ENCODE measurements at places on chromosomes 16 and 17.
A peak's percentile ranks its signal among the peaks of the same experiment; 100 is the strongest.

DNA sequence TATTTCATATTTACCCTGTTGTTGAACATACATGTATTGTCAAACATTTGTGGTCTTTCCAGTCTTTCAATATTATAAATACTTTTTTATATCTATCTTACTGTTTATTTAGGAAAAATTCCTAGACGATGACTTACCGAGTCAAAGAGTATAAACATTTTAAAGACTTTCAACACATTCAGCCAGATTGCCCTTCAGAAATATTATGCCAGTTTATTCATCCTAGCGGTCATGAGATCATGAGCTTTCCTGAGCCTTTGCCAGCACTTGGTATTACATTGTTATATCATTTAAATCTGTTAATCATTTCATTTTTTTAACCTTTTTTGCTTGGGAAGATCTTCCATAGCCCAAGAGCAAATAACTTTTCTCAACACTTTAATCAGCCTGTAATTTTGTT is 197.4 kb downstream of the SPECC1 start:
- H3K36me3 ChIP-seq: peaks cover 2% of the 10 kb centered on the region
- DNase-seq: no peak
- H3K27ac ChIP-seq: no peak overlapping the region

DNA sequence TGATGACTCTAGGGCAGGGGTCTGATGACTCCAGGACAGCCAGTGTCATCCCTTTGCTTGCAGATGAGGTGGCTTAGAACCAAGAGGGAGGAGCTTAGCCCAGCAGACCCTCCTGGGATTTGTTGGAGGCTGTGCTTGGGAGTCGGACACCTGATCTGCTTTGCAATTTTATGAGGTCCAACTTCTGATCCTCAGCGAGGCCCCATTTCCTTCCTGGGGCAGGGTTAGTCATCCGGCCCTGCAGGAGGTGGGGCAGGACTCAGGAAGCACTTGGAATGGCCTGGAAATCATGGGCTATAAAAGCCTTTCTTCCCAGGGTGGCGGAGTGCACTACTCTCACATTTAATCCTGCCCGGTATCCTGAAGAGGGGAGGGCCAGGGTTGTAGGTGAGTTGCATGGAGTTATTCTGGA is 168.5 kb downstream of the MSI2 start:
- H3K36me3 ChIP-seq: peaks cover 8% of the 10 kb centered on the region
- H3K4me1 ChIP-seq: peaks cover 51% of the 10 kb centered on the region
- DNase-seq: no peak
- H3K4me3 ChIP-seq: no peak overlapping the region

DNA sequence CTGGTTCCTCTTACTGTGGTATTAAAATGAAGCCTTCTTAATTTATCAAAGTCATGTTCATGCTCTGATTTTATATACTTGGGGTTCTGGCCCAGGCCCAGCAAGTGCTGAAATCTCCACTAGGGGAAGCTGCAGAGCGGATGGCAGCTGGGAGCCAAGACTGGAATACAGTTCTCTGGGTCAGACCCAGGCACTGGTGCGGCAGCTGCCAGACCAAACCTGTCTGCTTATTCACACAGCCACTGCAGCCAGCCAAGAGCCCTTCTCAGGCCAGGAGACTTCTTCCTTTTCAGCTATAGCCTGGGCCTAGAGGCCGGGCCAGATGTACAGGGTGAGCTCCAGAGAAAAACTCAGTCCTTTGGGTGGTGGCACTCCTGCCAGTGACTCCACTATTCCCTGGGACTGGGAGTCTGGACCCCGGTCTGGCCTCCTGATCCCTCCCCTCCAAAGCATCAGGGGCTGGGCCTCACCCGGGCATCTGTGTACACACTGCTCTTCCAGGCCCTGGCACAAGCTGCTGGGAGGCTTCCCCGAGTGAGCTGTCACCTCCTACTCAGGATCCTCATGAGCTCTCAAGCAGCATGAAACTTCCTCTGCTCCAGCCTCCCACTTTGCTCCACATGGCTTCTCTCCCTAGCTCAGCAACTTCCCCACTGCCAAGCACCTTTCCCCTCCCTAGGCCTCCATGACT is 24.4 kb downstream of the ATP6V0D1 start:
- H3K4me3 ChIP-seq: no peak overlapping the region
- DNase-seq: peak; percentile 17
- peaks cover 3% of the 10 kb centered on the region for H3K36me3 ChIP-seq
- no peak overlapping the region for H3K27ac ChIP-seq
- H3K27me3 ChIP-seq: no peaks in the 10 kb centered on the region
- peaks cover 8% of the 10 kb centered on the region for H3K4me1 ChIP-seq

GRCh38 chr17:30942308-30943079 is 20.7 kb downstream of the ADAP2 start:
- no peak overlapping the region for H3K4me3 ChIP-seq
- DNase-seq: no peak
- no peaks in the 10 kb centered on the region for H3K27me3 ChIP-seq
- no peak overlapping the region for H3K27ac ChIP-seq

GRCh38 chr16:16830973-16831372 is 452.0 kb downstream of the NPIPA7 start:
- no peak overlapping the region for H3K4me3 ChIP-seq
- H3K4me1 ChIP-seq: peaks cover 8% of the 10 kb centered on the region
- no peak overlapping the region for H3K27ac ChIP-seq

- peak; percentile 75 for DNase-seq
- H3K4me3 ChIP-seq: peak overlapping the region; percentile 2
- H3K4me1 ChIP-seq: peaks cover 13% of the 10 kb centered on the region
- peak overlapping the region; percentile 61 for H3K27ac ChIP-seq
- H3K36me3 ChIP-seq: peaks cover 17% of the 10 kb centered on the region
- H3K27me3 ChIP-seq: no peaks in the 10 kb centered on the region
Measured at GRCh38 chr17:6574687-6575595, 18.6 kb upstream of the PITPNM3 start.

DNA sequence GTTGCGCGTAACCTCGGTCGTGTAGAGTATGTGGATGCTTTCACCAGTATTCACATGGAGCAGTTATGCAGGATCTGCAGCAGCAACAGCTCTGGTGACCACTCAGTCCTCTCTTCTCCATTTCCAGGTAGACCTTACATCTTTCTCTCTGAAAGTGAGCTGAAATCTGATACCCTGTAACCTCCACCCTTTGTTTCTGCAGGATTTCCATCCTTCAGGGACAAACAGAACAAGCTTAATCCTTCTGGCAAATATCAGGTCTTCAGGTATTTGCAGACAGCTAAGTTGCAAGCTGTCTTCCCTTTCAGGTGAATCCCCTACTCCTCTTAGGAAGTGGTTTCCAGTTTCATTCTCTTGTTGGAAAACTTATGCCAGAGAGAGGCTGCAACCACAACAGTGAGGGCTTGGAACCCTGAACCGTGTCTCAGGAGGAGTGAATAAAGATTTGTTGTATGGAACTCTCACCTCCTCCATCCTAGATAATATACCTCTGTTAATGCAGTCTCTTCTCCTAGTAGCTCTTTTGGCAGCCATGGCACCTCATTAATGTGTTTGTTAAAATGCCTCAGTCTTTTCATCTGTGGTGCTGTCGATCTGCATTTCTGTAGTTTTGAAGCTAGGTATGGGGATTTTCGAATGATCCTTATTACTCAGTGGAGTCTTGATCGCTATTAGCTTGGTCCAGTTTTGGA is 172.5 kb downstream of the PRKCA start:
- H3K27ac ChIP-seq: no peak overlapping the region
- DNase-seq: no peak
- peaks cover 33% of the 10 kb centered on the region for H3K36me3 ChIP-seq
- H3K4me3 ChIP-seq: no peak overlapping the region

GRCh38 chr17:49951362-49952082 is 17.5 kb upstream of the DLX4 start:
- no peak overlapping the region for H3K4me3 ChIP-seq
- no peaks in the 10 kb centered on the region for H3K4me1 ChIP-seq
- no peaks in the 10 kb centered on the region for H3K36me3 ChIP-seq
- H3K27ac ChIP-seq: no peak overlapping the region

GRCh38 chr17:33929181-33929724 is 325.8 kb upstream of the CCL2 start:
- H3K27me3 ChIP-seq: peaks cover 2% of the 10 kb centered on the region
- H3K4me3 ChIP-seq: no peak overlapping the region
- DNase-seq: no peak
- H3K27ac ChIP-seq: no peak overlapping the region

DNA sequence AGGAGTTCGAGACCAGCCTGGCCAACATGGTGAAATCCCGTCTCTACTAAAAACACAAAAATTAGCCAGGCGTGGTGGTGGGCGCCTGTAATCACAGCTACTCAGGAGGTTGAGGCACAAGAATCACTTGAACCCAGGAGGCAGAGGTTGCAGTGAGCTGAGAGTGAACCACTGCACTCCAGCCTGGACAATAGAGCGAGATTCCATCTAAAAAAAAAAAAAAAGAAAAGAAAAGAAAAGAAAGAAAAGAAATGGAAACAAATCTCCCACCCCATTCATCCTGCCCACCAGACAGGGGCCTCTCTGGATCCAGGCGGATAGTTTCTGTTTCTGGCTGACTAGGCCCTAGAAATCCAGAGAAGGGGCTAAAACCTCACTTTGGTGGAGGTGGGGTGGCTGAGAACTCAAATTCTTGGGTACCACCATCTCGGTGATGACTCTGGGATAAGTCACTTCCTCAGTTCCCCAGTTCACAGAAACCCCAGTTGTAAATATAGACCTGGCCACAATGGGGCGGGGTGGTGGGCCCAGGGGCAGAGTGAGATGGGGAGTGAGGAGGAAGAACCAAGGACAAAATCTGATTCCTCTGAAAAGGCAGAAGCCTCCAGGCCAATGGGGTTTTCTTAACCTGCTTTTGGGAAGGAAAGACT is 22.2 kb downstream of the SOCS1 start:
- no peaks in the 10 kb centered on the region for H3K27me3 ChIP-seq
- DNase-seq: peak; percentile 88
- no peaks in the 10 kb centered on the region for H3K36me3 ChIP-seq
- H3K4me3 ChIP-seq: peak overlapping the region; percentile 60
- peak overlapping the region; percentile 97 for H3K27ac ChIP-seq

DNA sequence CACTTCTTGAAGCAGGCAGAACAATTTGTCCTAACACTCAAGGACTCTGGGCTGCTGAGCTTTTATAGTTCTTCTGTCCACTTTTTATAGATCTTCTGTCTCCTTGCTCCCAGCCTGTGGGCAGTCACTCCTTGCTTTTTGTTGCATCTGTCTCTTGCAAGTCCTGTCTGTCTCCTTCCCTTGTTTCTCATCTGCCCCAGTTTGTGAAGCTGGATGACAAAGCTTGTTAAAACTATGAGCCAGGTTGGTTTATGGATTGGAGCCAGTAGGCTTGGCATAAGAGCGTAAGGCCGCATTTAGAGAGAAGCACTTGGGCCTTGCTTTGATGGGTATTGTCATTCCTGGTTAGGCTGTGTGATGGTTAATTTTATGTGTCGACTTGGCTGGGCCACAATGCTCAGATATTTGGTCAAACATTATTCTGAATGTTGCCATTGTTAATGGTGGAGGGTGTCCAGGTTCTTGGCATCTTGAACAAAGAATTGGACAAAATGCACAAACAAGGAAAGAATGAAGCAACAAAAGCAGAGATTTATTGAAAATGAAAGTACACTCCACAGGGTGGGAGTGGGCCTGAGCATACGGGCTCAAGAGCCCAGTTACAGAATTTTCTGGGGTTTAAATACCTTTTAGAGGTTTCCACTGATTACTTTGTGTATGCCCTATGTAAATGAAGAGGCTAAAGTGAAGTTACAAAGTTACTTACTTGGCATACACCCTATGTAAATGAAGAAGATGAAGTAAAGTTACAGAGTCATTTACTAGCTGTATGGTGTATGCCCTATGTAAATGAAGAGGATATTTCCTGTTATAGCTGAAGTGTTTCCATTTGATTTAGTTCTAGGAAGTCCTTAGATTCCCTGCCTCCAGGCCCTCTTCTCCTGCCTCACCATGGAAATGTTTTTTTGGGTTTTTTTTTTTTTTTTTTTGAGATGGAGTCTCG is 8.0 kb upstream of the CPPED1 start:
- H3K4me3 ChIP-seq: no peak overlapping the region
- H3K4me1 ChIP-seq: peaks cover 7% of the 10 kb centered on the region
- no peak for DNase-seq
- no peak overlapping the region for H3K27ac ChIP-seq
- H3K36me3 ChIP-seq: no peaks in the 10 kb centered on the region

- H3K4me3 ChIP-seq: no peak overlapping the region
- peaks cover 69% of the 10 kb centered on the region for H3K4me1 ChIP-seq
- no peak overlapping the region for H3K27ac ChIP-seq
- peaks cover 12% of the 10 kb centered on the region for H3K36me3 ChIP-seq
- peaks cover 2% of the 10 kb centered on the region for H3K27me3 ChIP-seq
Measured at GRCh38 chr17:77875881-77876509, 82.5 kb upstream of the TNRC6C start.

- no peak overlapping the region for H3K27ac ChIP-seq
- no peak for DNase-seq
- H3K36me3 ChIP-seq: no peaks in the 10 kb centered on the region
- no peak overlapping the region for H3K4me3 ChIP-seq
- no peaks in the 10 kb centered on the region for H3K27me3 ChIP-seq
- H3K4me1 ChIP-seq: peaks cover 14% of the 10 kb centered on the region
Measured at GRCh38 chr17:58176200-58176599, 9.4 kb downstream of the OR4D2 start.

Measured in activated CD4-positive, alpha-beta T cell treated with anti-CD3 and anti-CD28 coated beads for 36 hours (primary cell).